CD4-positive, alpha-beta memory T cell (primary cell): ENCODE measurements at places on chromosomes 4 and X. TPM values are rescaled to one million over a fixed set of nuclear protein-coding genes. Genes with fewer than 3 reads are reported as not detected.

DNA sequence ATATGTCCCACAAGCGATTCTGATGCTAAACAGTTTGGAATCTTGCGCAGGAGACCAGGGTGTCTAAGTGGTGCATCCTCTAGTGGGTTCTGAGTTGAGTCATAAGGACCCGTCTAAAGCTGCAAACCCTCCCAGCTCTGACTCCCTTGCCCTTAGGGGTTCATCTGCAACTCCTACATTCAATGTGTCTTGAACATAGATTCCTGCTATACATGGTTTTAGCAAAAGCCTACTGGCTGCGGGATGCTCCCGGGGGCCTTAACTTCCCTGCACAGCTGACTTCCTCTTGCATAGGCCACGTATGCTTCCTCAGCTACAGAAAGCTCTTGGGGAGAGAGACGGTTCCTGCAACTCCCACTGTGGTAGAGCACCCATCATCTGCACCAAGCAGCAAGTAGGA is 236.7 kb downstream of the EVC2 start:
- DNase-seq: no peak

GRCh38 chr4:164716901-164717300 is 37.0 kb upstream of the SMIM31 start:
- no peak for DNase-seq

- no peak for DNase-seq
Measured at GRCh38 chr4:44927399-44928380, 201.3 kb upstream of the GNPDA2 start.

DNA sequence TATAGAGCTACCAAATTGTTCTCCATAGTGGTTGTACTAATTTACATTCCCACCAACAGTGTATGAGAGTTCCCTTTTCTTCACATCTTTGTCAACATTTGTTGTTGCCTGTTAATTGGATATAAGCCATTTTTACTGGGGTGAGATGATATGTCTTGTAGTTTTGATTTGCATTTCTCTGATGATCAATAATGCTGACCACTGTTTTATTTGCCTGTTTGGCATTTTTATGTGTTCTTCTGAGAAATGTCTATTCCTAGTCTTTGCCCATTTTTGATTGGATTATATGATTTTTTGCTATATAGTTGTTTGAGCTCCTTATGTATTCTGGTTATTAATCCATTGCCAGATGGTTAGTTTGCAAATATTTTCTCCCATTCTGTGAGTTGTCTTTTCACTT is 44.3 kb downstream of the ACTRT1 start:
- DNase-seq: no peak

DNA sequence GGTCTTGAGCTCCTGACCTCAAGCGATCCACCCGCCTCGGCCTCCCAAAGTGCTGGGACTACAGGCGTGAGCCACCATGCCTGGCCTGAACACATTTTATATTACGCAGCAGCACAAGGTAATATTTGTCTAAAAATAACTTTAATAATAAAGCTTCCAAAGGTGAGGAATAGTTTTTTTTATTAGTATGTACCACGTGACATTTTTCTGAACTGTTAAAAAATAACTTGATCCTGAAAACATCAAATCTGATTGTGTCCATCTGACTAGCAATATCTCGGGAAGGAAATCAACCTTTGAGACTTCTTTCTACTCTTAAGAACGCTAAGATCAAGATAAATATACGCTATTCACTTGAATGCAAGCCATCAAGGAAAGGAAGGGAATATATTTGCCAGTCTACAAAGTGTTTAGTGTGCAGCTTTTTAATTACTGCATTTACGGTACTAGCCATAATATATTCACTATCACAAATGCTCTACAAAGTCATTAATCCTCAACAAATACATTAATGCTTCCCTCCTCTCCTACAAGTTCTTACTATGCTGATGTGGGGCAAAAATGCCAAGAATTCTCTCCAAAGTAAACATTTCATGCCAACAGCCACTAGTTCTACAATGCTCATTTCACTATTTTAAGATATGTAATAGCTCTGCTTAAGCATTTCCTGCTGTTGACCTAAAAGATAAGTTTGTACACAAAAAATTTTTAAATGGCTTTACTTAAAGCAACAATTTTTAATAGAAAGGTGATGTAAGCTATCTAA is 143.6 kb downstream of the APBB2 start:
- DNase-seq: no peak

DNA sequence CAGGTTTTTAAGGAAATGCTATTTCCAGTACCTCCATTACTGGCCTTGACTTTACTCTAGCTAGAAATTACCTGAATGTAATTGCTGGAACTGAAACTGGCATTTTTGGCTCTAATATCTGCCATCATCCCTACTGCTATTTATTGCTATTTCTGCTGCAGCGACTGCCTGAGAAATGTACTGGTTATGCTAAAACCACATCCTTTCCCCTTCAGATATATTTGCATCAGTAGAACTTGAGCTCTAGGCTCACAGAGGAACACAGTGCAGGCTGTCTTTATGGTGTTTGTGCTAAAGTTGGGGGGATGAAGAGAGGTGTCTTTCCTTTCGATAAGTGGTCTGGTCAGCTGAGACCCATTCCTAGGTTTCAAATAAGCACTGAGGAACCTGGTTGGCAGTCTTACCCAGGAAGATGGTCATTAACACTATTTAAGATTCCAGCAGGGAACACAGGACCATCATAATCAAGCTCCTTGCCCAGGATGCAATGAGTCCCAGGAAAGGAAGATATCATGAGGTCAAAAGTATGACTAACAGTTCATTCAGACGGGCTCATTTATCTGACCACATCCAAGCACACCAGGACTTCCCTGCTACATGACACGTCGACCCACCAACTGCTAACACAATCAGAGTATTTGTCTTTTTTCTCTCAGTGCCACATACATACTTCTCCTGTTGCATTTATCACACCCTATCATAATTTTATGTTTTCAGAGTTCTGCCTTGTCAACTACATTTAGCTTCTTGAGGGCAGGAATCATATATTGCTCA is 137.4 kb downstream of the GABRA3 start:
- no peak for DNase-seq

DNA sequence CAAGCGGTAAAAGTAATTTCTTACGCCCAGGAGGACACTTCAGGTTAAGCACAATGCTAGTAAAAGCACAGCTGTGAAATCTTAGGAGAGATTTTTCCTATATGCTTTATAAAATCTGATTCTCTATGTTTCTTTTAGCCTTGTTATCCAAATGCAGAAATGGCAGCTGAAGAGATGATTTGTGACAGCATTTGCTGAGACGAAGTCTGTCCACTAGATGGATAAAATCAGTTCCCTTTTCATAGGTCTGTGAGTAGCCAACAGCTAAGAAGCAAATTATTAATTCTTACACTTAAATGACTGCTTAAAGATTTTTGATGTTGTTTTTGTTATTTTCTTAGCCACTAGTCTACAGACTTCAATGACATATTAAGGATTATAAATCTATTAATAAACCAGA is 5.3 kb downstream of the GPM6A start:
- no peak for DNase-seq

DNA sequence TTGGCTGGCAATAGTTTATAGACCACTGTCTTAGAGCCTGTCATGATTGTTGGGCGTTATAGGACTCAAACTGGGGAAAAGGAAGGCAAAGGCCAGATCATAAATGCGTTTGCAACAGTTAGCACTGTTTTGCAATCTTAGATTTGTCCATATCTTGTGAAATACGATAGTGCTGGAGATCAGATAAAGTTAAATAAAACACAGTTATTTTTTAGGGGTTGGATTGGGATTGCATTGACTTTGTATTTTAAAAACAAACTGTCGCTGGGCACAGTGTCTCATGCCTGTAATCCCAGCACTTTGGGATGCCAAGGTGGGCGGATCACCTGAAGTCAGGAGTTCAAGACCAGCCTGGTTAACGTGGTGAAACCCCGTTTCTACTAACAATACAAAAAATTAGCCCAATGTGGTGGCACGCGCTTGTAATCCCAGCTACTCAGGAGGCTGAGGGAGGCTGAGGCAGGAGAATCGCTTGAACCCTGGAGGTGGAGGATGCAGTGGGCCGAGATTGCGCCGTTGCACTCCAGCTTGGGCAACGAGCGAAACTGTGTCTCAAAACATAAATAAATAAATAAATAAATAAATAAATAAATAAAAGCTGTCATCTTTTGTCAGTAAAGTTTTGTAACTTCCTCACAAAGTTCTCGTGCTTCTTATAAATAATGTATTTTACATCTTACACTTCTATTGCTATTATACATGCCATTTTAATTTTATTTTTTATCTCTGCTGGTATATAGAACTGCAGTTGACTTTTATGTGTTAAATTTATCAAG is 117.2 kb downstream of the KDM6A start:
- no peak for DNase-seq

DNA sequence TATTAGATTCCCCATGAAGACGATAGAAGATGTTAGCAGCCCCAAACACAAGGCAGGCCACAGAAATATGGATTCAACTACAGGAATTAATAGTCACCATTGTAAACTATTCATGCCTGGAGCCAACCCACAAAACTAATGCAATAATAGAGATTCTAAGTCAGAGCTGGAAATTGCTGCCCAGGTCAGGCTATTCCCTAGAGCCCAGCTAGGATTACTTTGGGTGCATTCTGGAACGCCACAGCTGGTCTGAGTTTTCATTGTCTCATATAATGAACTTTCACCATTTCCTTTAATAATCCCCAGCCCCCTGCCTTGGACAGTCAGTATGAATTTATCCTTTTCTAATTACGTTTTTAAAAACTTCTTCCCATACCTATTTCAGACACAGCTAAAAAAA is 252.6 kb downstream of the PAPSS1 start:
- DNase-seq: no peak

GRCh38 chr4:144590020-144590419 is 55.9 kb upstream of the HHIP start:
- DNase-seq: no peak

GRCh38 chr4:36220776-36221175 is 23.5 kb downstream of the ARAP2 start:
- DNase-seq: no peak

GRCh38 chrX:23736030-23736429 is 7.0 kb downstream of the ACOT9 start:
- no peak for DNase-seq

DNA sequence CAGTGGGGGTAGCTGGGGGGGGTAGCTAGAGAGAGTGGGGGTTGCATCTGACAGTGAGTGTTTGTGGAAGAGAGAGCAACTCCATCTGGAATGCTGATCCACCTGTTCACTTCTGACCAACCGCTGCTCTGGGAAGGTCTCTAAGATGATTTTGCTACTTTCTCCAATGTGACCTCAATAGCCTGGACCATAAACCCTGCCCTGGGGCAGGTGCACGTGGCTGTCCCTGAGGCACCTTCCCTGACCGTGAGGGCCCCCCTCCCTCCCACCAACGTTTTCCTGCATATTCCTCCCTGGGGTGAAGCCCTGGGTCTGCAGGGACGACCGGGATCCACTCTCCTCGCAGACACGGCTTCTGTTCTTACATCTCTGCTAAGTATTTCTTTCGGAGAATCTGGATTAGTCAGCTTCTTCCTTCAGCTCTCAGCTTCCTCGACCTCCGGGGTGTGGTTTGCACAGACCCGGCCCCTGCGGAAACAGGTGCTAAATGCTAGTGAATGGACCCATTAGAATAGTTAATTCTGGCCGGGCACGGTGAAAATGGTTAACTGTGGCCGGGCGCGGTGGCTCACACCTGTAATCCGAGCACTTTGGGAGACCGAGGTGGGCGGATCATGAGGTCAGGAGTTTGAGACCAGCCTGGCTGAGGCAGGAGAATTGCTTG is 21.4 kb upstream of the PLCXD1 start:
- DNase-seq: no peak

DNA sequence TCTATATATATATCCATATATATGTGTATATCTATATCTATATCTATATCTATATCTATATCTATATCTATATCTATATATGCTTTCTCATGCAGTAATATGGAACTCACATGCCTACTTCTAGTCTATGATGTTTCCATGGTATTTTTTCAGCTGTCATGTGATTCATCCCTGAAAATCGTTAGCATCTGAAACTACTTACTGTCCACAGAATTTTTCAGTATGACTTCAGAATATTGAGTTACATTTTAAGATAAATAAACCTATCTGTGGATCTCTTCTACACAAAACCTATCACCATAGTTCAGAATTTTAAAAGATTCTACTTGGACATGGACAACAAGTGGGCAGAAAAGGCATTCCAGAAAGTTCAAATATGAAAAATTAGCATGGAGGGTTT is 855.1 kb upstream of the INTU start:
- no peak for DNase-seq

- DNase-seq: no peak
Measured at GRCh38 chrX:115378471-115378870, 89.0 kb downstream of the LUZP4 start.

GRCh38 chrX:19630776-19631707 is 115.7 kb upstream of the MAP3K15 start:
- DNase-seq: no peak

DNA sequence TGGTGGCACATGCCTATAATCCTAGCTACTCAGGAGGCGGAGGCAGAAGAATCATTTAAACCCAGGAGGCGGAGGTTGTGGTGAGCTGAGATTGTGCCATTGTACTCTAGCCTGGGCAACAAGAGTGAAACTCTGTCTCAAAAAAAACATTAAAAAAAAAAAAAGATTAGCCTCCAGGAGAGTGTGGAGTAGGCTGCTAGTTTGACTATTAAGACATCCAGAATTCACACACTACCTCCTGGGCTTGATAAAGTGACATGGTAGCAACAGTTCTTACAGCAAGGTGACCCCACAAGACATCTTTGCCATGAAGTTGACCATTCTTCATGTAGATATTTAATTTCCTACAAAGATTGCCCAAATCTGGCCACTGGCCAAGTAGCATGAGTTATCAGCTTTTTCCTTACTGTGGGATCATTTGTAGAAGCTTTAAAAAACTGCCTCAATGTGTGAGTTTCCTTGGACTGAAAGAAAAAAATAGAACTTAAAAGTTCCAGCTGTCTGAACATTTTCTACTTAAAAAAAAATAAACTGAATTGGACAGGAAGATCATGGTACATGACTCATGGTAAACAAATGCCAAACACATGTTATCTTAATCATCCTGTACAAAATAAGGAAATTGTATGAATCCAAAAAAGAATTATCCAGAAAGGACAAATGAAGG is 35.3 kb upstream of the SPRY1 start:
- DNase-seq: no peak

GRCh38 chr4:7418131-7418943 is 16.4 kb downstream of the PSAPL1 start:
- DNase-seq: no peak

GRCh38 chr4:95949136-95949765 is 109.4 kb downstream of the PDHA2 start:
- DNase-seq: no peak

- no peak for DNase-seq
Measured at GRCh38 chr4:37802068-37802666, 24.3 kb upstream of the PGM2 start.

GRCh38 chr4:11475871-11476270 is 47.2 kb upstream of the HS3ST1 start:
- no peak for DNase-seq

GRCh38 chrX:21728276-21728968 is 29.5 kb downstream of the SMPX start:
- no peak for DNase-seq

The NUP62CL gene
- total RNA-seq: 2.7 TPM

The MAGED4 gene
- total RNA-seq: 17.1 TPM

The APLN gene
- total RNA-seq: not detected

The SUPT20HL1 gene
- total RNA-seq: not detected

The ZNF41 gene
- 16.1 TPM for total RNA-seq

The AFM gene
- total RNA-seq: not detected

The PALLD gene
- not detected for total RNA-seq

The TXK gene
- 44.8 TPM for total RNA-seq

The TEX13D gene
- total RNA-seq: not detected

The NAA11 gene
- total RNA-seq: not detected

The HELQ gene
- total RNA-seq: 48.1 TPM

The ERVMER34-1 gene
- not detected for total RNA-seq

The PUDP gene
- 10.7 TPM for total RNA-seq

The PLXNB3 gene
- not detected for total RNA-seq

The FAM3A gene
- 51.8 TPM for total RNA-seq
